ENCODE measurements at places on chromosomes 3 and 15.

DNA sequence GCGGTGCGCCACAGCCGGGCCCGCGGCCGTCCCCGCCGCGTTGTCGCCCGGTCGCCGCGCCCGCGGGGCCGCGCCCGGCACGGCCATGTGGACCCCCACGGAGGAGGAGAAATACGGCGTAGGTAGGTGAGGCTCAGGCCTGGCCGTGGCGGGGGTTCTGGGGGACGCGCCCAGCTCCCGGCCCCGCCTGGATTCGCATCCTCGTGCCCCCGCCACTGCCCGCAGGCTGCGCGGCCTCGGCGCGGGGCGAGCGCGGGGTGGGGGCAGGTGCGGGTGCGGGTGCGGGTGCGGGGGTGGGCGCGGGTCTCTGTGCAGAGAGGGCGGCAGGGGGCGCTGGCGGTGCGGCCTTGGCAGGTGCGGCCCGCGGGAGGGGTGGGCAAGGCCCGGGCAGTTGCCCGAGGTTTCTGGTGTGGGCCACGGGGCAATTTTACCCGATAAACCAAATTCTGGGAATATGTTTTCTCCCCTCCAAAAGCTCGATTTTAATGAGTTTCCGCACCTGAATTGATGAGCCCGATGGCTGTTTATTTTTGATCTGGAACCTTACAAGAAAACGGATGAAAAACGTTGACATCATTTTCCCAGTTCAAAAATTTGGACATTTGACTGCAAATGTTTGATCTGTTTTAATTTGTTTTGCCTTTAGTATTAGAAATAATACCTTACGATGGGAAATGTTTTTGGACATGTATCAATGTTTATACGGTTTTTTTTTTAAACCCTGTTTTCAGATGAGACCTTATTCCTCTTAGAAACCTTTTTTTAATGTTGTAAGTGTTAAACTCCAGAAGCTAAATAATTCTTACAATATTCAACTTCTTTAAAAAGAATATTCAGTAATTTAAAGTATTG, 678 bp downstream of the DOCK3 start:
- DNase-seq: no peak

DNA sequence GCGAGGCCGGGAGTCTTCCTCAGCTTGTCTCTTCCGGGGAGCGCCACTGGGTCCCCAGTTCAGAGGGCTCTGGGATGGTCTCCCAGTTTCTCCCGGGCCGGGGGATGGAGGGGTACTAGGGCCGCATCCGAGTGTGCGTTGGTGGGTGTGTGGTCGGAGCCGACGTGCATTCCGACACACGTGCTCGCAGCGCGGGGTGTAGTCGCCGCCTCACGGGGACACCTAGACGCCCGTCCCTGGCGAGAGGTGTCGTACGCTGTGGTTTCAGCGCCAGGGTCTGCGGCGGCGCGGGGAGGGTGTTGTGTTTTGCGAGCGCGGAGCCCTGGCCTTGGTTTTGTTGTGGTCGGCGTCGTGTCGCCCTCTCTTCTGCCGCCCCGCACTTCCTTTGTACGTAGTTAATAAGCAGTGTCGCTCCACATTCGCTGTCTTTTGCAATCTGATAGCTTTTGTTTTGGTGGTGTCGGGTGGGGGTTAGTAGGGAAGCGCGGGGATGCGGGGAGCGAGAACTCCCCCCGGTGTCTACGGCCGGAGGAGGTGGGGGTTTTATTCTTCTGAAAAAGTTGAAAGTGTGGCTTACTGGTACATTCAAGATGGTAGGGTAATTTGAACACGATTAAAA, 2.2 kb downstream of the IGF1R start:
- no peak for DNase-seq

GRCh38 chr3:30299674-30300385, 306.6 kb upstream of the TGFBR2 start:
- no peak for DNase-seq

GRCh38 chr3:120304616-120305015, 19.6 kb upstream of the GPR156 start:
- no peak for DNase-seq

GRCh38 chr3:142663865-142664264, 60.0 kb upstream of the TRPC1 start:
- no peak for DNase-seq

GRCh38 chr3:4461468-4462090, 5.5 kb downstream of the SUMF1 start:
- DNase-seq: no peak

DNA sequence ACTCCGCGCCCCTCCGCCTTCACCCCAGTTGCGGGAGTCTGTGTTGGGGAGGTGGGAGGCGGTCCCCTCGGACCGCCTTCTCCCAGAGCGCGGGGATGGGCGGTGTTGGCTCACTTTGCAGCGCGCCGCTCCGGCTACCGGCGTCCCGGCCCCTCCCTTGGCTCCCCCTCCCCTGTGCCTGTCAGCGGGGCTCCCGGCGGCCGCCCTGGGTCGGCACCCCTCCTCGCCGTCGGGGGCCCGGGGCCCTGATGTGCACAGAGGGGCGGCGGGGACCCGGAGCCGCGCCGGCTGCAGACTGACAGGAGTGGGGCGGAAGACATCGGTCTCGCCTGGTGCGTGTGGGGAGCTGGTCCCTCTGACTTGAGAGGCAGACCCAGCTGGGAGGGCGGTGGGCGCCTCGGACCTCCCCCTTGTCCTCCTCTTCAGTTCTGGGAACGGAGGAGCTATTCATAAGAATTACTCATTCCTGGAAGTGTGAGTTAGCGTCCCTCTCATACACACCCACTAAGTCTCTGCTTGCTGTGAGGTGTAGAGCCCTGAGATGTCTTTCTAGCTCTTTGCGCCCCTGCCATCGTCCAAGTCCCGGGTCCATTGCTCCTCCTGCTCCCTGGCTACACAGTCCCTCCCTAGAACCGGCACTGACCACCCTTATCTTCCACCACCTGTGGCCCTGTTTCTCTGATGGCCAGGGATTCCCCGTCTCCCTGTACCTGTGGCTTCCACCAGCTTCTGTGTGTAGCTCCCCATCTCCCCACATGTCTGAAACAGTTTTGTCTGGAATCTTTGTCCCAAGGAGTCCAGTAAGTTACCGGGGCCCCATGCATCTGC, 42.3 kb upstream of the ROPN1 start:
- DNase-seq: no peak

DNA sequence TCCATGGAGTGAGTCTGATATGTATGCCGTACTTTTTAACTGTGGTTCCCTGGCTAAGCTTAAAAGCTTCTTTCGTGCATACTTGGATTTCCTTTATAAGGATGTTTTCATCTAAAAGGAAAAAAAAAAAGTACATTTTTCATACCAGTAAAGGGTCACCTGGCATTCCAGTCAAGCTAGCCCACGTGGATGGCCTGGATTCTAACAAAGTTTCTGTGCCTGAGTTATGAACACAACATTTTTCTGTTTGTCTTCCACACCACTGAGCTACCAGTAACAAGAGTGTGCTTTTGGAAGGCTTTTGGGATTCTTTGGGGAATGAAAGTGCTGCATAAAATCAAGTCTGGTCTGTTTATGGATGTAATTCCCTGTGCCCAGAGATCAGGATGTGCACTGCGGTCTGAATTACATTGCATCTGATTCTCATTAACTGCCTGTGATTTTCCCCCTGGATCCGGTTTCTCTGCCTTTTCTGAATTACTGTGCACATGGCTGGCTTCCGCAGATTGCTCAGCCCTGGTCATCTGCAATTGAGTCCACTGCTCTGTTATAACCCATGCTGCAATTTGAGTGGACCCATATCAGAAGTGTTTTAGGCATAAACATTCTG, 38.2 kb upstream of the MAGI1 start:
- DNase-seq: no peak

GRCh38 chr15:47742334-47742733, 25.0 kb downstream of the SEMA6D start:
- DNase-seq: no peak

GRCh38 chr15:80433836-80434235, 29.7 kb downstream of the ARNT2 start:
- DNase-seq: no peak

- no peak for DNase-seq
These were observed 125.6 kb upstream of the MCTP2 start for GRCh38 chr15:94105760-94106159.

- no peak for DNase-seq
These were observed 42.6 kb downstream of the KY start for GRCh38 chr3:134608023-134608770.

GRCh38 chr3:161316006-161316689, 55.2 kb downstream of the SPTSSB start:
- no peak for DNase-seq

DNA sequence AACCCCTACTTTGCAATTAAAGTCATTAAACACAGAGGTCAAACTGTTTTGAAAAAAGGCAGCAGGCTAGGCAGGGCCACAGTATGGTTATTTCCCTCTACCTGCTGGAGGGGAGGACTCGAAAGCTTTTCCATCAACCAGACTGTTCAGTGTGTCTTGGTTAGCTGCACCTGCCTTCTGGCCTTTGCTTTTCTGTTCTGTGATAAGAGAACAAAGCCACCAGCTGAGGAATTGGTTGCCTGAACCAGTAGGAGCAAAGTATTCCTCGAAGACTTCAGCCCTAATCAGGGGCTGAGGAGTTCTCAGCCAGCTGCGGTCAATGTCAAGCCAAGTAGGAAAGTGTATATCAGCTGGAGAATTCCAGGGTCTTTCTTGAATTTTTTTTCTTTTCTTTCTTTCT, 132.5 kb downstream of the SOX2 start:
- no peak for DNase-seq

GRCh38 chr3:132037581-132037980, 2.8 kb upstream of the CPNE4 start:
- DNase-seq: no peak

DNA sequence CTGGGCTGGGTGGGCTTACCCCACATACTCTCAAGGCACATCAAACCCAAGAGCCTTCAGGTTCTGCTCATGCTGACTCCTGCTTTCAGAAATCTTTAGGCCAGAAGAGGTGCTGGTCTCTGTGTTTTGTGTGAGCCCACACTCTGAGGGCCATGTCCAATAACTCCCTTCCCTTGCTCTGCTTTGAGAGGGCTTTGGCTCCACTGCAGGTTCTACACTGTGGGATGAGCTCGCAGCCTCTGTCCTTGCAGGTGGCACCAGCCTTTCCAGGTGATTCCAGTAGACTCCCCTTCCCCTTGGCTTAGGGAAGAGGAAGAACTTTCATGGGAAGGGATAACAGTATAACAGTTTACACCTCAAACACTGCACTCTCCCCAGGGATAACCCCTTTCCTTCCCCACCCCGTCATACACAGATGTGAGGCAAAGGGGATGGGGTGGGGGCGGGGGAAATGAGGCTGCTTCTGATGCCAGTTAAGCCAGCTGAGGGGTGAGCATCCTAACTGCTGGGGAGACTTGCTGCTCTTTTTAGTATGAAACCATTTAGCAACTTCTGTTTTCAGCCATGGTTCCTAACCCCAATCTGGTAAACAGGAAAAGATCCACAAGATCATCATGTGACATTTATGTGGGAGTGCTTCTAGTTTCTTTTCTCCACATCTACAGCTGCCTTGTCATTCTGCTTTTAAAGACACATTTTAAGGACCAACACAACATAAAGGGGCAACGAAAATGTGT, 262.4 kb downstream of the SLC9A9 start:
- DNase-seq: no peak

- DNase-seq: no peak
These were observed 3.5 kb upstream of the CLRN1 start for GRCh38 chr3:150975992-150976368.

DNA sequence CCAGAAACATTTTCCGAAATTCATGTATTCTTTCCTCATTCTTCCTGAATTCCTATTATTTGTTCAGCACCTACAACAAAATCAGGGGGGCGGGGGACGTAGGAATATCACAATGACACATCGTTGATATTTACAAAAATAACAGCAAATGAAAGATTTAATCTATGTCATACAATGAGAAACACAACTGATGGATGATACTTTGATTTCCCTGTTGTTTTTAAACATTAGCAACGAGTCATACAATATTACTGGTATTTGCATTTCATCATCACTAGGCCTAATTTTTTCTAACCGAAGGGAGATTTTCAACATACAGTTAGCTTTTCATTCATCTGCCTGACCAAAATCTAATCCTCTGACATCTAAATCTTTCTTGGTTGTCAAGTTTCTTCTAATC, 45.3 kb upstream of the INO80 start:
- no peak for DNase-seq

DNA sequence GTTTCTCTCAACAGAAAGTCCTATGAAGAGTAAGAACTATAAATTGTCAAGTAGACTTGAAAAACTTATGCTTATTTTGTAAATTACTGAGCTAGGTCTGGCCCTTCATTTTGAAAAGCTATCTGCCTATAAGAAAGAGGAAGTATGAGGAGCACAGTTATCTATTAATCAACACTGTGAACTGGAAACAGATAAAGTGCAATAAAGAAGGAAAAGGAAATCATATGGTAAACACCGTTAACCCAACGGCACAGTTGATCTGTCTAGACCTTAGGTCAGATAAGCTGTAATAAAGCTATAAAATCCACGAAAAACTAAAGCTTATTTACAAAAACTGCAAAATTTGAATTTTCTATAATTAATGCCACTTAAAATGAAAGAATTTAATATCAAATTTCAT, 242.5 kb downstream of the ZBTB20 start:
- no peak for DNase-seq

Measured in stimulated activated CD4-positive, alpha-beta T cell treated with anti-CD3 and anti-CD28 coated beads, TNF-alpha, amount 100 ng/mL, for 1 hour (primary cell).